ENCODE measurements at places on chromosomes 5 and 9.

DNA sequence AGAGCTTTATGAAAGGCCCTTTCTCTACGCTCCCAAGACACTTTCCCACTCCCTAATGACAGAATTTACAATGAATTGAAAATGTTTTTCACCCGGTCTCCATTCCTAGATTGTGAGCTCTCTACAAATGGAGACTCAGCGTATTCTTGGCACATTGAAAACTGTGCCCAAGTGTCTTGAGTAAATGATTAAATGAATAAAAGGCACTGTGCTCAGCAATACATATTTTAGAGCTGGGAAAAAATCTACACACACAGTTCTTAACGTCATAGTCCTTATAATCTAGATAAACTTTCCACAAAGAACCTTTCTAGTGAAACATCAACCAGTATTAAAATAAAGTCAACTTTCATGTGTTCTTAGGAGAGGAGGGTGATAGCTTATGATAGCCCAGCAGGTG lies 634.0 kb downstream of the RAB3C start:
- DNase-seq, result no peak

- DNase-seq, result no peak
Measured at GRCh38 chr9:76737154-76737902, 26.9 kb upstream of the PCA3 start.

- DNase-seq, result no peak
Measured at GRCh38 chr5:76455531-76456133, 52.5 kb downstream of the IQGAP2 start.

DNA sequence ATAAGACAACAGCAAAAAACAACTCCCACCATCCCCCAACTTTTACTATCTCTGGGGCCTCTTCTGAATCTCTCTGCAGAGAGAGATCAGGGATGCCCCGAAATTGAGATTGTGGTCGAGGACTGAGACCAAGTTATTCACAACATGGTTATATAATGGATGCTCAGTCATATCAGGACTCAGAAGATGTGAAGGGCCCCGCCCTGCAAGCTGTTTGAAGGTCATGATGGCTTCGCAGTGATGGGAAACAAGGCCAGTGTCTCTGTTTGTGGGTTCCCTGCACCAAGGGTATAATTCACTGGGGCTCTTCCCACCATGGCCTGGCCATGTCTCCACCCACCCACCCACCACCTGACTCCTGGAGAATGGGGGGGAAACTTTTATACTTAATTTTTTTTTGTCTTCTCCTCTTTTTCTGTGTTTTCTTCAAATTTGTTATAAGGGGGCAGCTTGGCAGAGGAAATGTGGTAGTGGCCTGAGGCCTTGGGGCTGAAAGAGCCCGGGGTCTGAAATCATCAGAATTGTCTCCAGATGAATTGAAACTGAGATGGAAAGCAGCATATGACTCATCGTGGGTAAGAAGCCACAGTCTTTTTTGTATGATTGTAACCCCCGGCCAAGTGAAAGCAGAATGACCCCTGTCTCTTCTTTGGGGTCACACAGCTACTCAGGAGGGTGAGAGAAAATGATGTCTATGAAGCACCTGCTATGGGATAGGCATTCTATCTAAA lies 15.0 kb upstream of the TEX48 start:
- peak; percentile 64 for DNase-seq

DNA sequence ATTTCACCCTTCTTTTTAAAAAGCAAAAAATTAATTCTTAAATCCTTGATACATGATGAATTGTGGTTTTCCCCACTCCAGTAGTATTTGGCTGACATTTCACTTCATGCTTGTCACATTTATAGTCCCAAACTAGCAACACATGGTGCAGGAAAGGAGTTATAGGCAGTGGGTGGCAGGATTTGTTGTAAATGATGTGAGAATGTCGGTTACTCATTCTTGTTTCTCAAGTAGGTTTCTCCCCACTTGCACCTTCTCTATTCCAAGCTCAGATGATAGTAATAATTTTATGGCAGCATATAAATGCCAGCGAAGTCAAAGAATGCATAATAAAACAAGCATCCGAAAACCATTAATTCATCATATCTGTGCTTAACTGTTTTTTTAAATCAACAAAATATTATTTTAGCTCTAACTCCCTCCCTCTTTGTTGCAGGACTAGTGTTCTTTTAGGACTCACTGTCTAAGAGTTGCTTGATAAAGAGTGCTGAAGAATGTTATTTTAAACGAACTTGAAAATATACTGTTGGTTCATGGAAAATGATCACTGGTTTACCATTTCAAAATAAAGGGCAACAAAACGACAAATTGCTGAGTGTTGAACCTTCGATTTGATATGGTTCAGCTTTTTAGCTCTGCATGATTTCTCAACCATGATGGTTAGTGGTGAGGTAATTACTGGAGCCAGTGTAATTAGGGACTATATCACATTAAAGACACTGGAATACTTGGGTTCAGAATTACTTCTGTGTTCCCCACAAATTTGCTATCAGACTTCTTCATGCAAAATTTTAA lies 88.1 kb upstream of the ADAMTSL1 start:
- peak; percentile 68 for DNase-seq

GRCh38 chr5:98750693-98751092 lies 22.8 kb upstream of the RGMB start:
- DNase-seq, result no peak

GRCh38 chr9:86347991-86348390 lies 6.2 kb downstream of the TUT7 start:
- no peak for DNase-seq

- DNase-seq, result no peak
Measured at GRCh38 chr5:84480873-84481637, 96.4 kb upstream of the EDIL3 start.

DNA sequence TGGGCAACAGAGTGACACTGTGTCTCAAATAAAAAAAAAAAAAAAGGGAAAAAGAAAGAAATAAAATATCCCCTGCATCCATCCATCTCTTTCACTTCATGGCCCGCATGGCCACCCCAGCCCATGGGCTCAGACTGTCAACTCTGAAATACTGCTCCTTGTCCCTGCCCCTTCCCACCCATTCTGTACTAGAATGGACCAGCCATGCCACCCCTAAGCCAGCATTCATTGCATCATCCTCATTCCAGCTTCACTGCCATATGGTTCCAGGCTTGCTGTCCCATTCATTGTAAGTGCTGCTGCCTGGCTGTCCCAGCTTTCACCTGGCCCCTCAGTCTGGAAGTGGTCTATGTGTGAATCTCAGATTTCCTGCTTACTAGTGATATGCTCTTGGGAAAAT lies 46.2 kb downstream of the SPRY4 start:
- DNase-seq, result no peak

GRCh38 chr9:128153060-128153946 lies 4.0 kb downstream of the LCN2 start:
- no peak for DNase-seq
